ENCODE measurements at places on chromosomes 7 and 10.
A peak's percentile ranks its signal among the peaks of the same experiment; 100 is the strongest.

- peaks cover 31% of the 10 kb centered on the region for H3K36me3 ChIP-seq
- H3K27ac ChIP-seq, result no peak overlapping the region
- no peaks in the 10 kb centered on the region for H3K27me3 ChIP-seq
- no peak overlapping the region for H3K4me3 ChIP-seq
Measured at GRCh38 chr10:68957654-68958053, 1.7 kb downstream of the DDX21 start.

DNA sequence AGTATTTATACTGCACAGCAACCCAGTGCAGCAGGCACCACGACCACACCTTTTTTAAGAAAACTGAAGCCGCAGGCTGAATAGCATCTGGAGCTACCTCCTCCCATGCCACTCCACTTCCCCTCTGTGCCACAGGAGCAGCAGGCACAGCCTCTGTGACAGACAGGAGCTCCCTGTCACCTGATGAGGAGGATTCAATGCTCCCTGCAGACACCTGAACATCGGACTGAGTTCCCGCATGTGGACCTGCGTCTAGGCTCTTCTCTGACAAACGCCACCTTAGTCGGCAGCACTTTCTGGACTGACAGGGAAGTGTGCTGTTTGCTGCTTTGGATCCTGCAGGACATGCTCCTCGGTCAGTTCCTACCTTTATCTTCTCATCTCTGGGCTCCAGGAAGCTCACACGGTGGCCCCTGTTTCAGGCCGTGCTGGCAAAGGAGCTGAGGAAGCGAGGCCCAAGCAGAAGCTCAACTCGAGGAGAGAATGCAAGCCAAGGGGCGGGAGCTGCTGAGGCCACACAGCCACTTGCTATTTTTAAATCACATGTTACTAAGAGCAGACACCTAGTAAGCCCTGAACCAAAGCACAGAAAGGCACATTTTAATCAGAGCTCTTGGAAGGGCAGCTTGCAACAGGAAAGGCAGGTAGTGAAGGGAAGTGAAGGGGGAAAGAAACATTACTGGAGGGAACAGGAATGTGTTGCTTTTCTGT is 56.6 kb downstream of the VOPP1 start:
- no peak for DNase-seq
- peaks cover 11% of the 10 kb centered on the region for H3K4me1 ChIP-seq

DNA sequence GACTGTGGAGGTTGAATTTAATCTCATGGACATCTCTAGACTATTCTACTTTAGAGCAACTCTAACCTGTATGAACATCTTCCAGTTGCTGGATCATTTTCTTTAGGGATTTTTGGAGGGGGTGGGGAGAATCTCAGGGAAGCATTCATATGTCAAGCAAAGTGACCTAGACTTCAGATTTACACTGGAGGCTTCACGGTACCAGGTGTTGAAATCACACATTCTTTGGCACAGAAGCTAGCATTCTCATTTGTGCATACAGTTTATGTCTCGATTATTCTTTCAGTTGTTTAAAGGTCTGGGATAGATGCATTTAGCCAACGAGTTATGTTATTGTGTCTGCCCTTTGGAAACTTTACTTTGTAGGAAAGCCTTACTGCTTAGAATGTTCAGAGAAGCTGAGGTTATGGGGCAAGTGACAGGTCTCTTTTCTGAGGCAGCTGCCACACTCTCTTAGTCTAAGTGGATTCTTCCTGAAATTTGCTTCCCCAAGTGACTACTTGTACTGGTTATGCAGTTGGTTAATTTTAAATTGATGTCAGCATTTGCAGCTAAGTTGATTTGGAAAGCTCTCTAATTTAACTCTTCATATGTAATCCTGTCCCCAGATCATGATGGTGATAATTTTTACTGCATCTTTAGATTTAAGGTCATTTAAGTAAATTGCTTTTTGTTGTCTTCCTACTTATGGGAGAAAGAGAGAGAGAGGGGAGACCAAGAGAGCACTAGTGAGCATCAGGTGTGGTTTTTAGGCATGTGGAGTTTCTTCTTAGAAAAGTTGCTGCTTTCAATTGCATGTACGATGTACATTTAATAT is 153.8 kb downstream of the PRKG1 start:
- no peak overlapping the region for H3K4me3 ChIP-seq
- no peaks in the 10 kb centered on the region for H3K27me3 ChIP-seq
- peak overlapping the region; percentile 11 for H3K27ac ChIP-seq
- H3K4me1 ChIP-seq, result peaks cover 60% of the 10 kb centered on the region
- DNase-seq, result no peak

- H3K27ac ChIP-seq, result no peak overlapping the region
- H3K4me1 ChIP-seq, result no peaks in the 10 kb centered on the region
- H3K36me3 ChIP-seq, result no peaks in the 10 kb centered on the region
- H3K4me3 ChIP-seq, result no peak overlapping the region
- DNase-seq, result no peak
- H3K27me3 ChIP-seq, result no peaks in the 10 kb centered on the region
Measured at GRCh38 chr7:119197877-119198527, 973.5 kb downstream of the ANKRD7 start.

DNA sequence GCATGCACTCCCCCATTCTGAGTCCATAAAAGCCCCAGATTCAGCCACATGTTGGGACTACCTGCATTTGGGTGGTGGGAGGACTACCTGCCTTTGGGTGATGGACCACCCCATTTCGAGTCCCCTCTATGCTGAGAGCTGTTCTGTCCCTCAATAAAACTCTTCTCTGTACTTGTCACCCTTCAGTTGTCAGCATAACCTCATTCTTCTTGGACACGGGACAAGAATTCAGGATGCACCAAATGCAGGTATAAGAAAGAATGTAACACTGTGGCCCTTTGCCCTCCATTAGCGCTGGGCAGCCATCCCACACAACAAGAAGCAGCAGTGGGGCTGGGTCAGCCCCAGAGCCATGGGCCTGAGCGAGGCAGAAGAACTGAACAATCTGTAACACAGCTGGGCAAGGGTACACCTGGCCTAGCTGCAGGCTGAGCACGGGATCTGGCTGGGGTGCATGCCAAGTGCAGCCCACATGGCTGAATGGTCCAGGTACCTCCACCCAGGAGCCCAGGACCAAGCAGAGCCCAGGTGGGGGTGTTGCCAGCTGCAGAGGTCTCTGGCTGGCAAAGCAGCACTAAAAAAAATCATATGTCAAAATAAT is 1344.3 kb upstream of the LRRTM3 start:
- H3K4me3 ChIP-seq, result no peak overlapping the region
- no peaks in the 10 kb centered on the region for H3K27me3 ChIP-seq
- DNase-seq, result no peak
- H3K27ac ChIP-seq, result no peak overlapping the region
- no peaks in the 10 kb centered on the region for H3K4me1 ChIP-seq

DNA sequence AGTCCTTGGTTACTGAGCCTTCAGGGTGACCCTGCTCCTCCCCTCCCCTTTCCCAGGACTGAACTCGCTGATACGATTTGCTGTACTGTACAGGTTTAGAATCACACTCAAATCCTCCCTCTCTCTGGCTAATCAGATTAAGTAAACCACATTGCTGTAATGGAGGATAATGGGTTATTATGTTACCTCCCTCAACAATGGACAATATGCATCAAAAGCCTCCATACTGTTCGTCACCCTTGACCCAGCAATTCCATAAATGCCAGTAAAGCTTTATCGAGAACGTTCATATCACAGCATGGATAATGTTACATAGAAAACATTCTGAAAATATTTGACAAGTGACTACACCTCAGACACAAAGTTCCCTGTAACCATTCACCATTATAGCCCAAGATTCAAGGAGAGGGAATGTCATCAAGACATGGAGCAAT is 61.7 kb downstream of the FAM107B start:
- no peaks in the 10 kb centered on the region for H3K27me3 ChIP-seq
- DNase-seq, result no peak
- H3K36me3 ChIP-seq, result no peaks in the 10 kb centered on the region
- H3K27ac ChIP-seq, result no peak overlapping the region
- no peaks in the 10 kb centered on the region for H3K4me1 ChIP-seq

- no peaks in the 10 kb centered on the region for H3K36me3 ChIP-seq
- no peaks in the 10 kb centered on the region for H3K27me3 ChIP-seq
- H3K4me1 ChIP-seq, result no peaks in the 10 kb centered on the region
- H3K4me3 ChIP-seq, result no peak overlapping the region
Measured at GRCh38 chr7:140646931-140647647, 6.5 kb upstream of the DENND2A start.

DNA sequence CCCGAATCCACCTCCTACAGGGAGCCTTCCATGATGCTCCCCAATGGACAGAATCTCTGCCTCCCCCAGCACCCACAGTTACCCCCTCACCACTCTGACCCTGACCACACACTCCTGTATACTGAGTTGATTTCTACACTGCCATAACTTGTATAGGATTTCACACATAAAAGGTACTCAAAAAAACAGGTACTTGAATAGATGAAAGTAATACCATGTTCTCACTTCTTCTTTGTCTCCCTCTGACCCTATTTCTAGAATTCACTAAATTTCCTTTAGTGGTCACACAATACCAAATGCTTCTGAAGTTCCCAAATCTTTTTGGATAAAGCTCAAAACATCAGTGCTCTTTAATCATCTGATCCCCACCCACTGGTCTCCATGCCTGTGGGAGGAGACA is 45.4 kb downstream of the HSPA12A start:
- H3K4me1 ChIP-seq, result no peaks in the 10 kb centered on the region
- H3K27ac ChIP-seq, result no peak overlapping the region
- no peaks in the 10 kb centered on the region for H3K36me3 ChIP-seq
